ENCODE measurements at places on chromosomes 6 and 20.

DNA sequence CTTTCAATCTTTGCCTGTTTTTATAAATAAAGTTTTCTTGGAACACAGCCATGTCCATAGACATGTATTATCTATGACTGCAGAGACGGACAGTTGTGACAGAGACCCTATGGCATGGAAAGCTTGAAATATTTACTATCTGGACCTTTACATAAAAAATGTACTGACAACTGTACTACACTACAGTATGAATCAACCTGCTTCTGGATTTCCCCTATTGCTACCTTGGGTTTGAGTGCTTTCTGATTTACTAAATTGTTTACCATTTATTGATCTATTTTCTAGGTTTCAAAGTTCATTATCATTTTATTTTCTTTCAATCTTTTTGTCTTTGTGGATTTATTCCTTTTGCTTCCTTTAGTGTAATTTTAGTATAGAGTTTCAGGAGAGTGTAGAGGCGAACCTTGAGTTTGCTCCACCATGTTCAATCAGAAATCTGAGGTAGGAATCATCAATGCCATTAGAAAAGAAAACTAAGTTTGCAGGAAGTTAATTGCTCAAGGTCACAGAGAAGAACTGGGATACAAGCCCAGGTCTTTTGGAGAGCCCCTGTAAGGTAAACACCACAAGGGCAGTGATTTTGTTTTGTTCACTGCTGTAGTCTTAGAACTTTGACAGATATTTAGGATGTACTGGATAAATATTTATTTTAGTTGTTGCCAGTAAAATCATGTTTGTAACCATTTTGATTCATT is 352.8 kb upstream of the SYNCRIP start:
- no peak for DNase-seq

DNA sequence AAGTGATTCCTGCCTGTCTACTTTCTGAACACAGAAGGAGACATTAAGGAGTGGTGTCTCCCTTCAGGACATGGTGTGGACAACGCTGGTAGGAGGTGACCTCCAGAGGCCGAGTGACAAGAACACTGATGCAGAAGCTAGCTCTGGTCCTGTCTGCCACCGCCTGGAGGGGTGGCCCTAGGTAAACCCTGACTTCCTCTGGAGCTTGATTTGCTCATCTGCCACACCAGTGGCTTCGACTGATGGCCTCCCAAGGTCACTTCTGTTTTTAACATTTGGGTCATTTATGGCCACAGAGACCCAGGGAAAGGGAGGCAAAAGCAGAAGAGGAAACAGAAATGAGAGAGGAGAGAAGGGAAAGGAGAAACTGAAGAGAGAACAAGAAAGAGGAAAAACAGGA is 49.4 kb upstream of the SLC22A23 start:
- peak; percentile 72 for DNase-seq

DNA sequence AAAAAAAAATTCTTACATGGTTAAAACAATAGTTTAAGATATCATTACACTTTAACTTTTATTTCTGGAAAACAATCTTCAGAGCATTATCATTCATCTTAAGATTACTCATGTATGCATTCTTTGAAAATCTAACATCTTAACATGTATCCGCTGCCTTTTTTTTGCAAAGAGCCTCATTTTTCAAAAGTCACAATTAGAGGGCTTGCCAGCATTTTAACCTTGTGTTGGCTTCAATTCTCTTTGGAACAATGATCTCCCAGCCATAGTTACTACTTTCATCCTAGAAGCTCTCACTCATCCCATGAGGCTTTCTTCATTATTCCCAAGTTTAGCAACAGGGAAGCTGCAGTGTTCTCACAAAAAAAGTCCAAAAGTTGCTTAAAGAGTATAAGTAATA is 330.8 kb downstream of the BCKDHB start:
- no peak for DNase-seq

DNA sequence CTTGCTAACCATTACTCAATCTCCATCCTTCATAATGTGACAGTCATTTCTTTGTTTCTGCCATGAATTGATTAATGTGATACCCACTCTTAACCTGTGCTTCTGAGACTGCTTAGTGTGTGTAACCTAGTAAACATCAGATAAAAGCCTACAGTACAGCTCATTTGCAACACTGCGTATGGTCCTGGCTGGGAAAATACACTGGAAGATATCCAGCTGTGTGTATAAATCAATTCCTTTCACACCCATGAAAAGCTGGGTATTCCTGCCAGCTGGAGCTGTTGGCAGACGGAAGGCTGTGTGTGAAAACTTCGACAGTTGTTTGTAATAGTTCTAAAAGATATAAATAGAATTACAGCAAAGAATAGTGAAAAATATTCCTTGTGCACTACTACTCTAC is 509.2 kb downstream of the FRK start:
- DNase-seq = no peak

GRCh38 chr20:9088556-9088955 is 19.7 kb downstream of the PLCB4 start:
- DNase-seq = no peak

- peak; percentile 79 for DNase-seq
These were observed 251.6 kb upstream of the TAB2 start for GRCh38 chr6:149065658-149066556.

- no peak for DNase-seq
These were observed 334.8 kb upstream of the MARCKS start for GRCh38 chr6:113522376-113522775.

GRCh38 chr6:80527552-80528052 is 421.1 kb downstream of the BCKDHB start:
- DNase-seq = no peak

GRCh38 chr20:9163251-9163650 is 94.4 kb downstream of the PLCB4 start:
- peak; percentile 18 for DNase-seq

DNA sequence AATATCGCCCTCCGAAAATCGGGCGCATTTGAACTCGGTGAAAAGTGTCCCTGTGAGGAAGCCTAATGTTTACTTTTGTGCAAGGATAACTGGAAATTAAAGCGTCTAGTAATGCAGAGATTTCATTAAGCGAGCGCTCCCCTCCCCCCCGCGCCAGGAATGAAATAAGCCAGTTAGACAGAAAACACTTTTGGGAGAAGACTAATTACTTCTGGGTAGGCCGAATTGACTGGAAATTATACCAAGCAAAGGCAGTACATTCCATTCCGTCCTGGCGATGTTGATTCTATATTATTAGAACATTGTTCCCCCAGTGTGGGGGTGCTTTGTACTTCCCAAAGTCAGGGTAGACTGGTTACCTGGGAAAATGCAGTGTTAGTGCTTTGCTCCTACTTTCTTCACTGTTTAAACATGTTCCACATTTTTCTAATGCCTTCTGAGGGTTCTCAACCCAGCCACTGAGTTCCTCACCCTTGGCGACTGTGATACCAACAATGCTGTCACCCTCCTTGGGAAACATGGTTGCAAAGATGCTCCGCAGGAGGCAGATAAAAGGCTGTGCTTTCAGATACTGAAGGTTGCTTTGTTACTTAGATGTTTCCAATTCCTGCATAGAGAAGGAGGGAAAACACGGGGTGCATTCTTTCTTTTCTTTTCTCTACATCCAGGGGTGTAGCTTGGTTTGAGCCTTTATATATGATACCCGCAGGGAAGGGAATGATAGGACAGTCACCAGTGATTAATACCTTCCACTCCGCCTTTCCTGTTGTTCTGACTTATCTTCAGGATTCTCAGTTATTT is 2.6 kb downstream of the GJA1 start:
- no peak for DNase-seq

- no peak for DNase-seq
These were observed 559.4 kb upstream of the MANEA start for GRCh38 chr6:95017922-95018321.

- no peak for DNase-seq
These were observed 384.1 kb downstream of the LAMA2 start for GRCh38 chr6:129267028-129267427.

- DNase-seq = no peak
These were observed 8.9 kb downstream of the CCM2L start for GRCh38 chr20:32019156-32019510.

GRCh38 chr20:13687815-13688214 is 49.1 kb upstream of the TASP1 start:
- no peak for DNase-seq

GRCh38 chr6:44494011-44494501 is 106.5 kb downstream of the CDC5L start:
- DNase-seq = no peak

DNA sequence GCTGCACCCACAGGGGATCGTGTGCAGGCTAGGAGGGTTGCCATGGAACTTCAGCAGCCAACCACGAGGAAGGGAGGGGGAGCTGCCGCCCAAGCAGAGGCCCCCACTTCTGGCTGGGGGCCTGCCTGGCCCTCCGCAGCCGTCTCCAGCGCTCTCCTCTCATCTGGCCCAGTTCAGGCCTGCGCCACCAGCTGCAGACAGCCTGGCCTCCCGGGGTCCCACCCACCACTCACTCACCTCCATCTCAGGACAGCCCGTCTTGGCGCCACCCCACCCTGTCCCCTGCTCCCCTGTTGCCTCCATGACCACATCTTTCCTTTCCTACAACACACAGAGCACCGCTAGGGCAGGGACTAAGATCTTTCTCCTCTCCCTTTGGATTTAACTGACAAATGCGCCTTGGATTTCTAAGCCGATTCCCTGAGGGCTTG is 98.7 kb downstream of the ANKRD60 start:
- no peak for DNase-seq

- no peak for DNase-seq
These were observed 25.5 kb upstream of the STX16 start for GRCh38 chr20:58625585-58625984.

All from suppressor macrophage (primary cell).